Naive B cell (primary cell): ENCODE measurements at places on chromosomes 6 and 20.

GRCh38 chr6:147509891-147510290 is 1.4 kb downstream of the SAMD5 start:
- DNase-seq: no peak
- no peak overlapping the region for H3K4me3 ChIP-seq
- peaks cover 6% of the 10 kb centered on the region for H3K36me3 ChIP-seq
- H3K27ac ChIP-seq: no peak overlapping the region
- peaks cover 55% of the 10 kb centered on the region for H3K27me3 ChIP-seq

DNA sequence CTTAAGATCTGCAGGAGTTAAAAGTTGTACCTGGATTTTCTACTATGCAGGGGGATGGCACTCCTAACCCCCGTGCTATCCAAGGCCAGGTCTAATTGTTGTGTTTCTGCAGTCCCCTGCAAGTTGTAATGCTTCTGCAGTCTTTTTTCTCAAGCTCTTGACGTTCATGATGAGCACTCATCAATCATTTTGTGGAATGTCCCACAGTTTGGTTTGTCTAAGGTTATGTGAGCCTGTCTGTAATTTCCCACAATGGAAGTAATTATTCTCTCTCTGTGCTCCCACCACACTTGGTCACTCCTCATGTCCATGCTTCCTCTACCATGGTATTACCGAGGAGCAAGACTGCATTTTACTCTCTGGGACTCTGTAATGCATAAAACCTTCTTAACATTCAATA is 107.6 kb upstream of the SSTR4 start:
- DNase-seq: no peak
- H3K27me3 ChIP-seq: no peaks in the 10 kb centered on the region
- H3K4me1 ChIP-seq: no peaks in the 10 kb centered on the region

DNA sequence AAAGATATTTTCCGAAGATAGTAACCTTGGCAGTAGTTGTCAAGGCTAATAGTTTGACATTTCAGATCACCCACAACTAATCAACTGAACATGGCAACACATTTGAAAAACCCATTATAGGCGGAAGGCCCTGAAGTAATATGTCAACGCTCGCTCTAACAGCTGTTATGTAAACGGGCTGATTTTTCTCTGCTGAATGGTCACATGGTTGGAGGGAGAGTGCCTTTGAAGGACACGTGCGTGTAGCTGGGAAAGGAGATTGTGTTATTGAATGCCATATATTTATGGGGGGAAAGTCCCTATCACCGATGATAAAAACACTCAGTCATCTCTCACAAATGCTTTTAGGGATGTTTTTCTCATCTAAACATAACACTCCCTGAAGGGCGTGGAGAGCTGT is 160.0 kb upstream of the RALGAPA2 start:
- H3K4me3 ChIP-seq: no peak overlapping the region
- H3K36me3 ChIP-seq: no peaks in the 10 kb centered on the region
- peaks cover 33% of the 10 kb centered on the region for H3K27me3 ChIP-seq
- no peaks in the 10 kb centered on the region for H3K4me1 ChIP-seq

- DNase-seq: no peak
- H3K27ac ChIP-seq: no peak overlapping the region
- H3K27me3 ChIP-seq: no peaks in the 10 kb centered on the region
Observed at GRCh38 chr6:163289447-163289846, 125.1 kb upstream of the QKI start.

GRCh38 chr20:10427060-10427692 is 6.8 kb downstream of the MKKS start:
- peaks cover 33% of the 10 kb centered on the region for H3K4me1 ChIP-seq
- no peaks in the 10 kb centered on the region for H3K27me3 ChIP-seq
- DNase-seq: peak; percentile 23
- H3K36me3 ChIP-seq: peaks cover 5% of the 10 kb centered on the region
- H3K27ac ChIP-seq: peak overlapping the region; percentile 66

- no peak overlapping the region for H3K4me3 ChIP-seq
- no peak for DNase-seq
- peaks cover 55% of the 10 kb centered on the region for H3K36me3 ChIP-seq
- H3K27ac ChIP-seq: no peak overlapping the region
- no peaks in the 10 kb centered on the region for H3K27me3 ChIP-seq
Observed at GRCh38 chr6:70151616-70152015, 151.3 kb downstream of the COL9A1 start.

- DNase-seq: no peak
- H3K4me1 ChIP-seq: peaks cover 38% of the 10 kb centered on the region
- H3K36me3 ChIP-seq: no peaks in the 10 kb centered on the region
- no peak overlapping the region for H3K4me3 ChIP-seq
Observed at GRCh38 chr6:24981386-24981760, 45.6 kb upstream of the RIPOR2 start.

- H3K4me3 ChIP-seq: no peak overlapping the region
- no peak for DNase-seq
- H3K4me1 ChIP-seq: peaks cover 15% of the 10 kb centered on the region
- H3K36me3 ChIP-seq: peaks cover 35% of the 10 kb centered on the region
- H3K27ac ChIP-seq: no peak overlapping the region
Observed at GRCh38 chr6:158472447-158472846, 87.4 kb upstream of the TMEM181 start.

- DNase-seq: no peak
- peaks cover 33% of the 10 kb centered on the region for H3K27me3 ChIP-seq
- H3K36me3 ChIP-seq: no peaks in the 10 kb centered on the region
- no peak overlapping the region for H3K27ac ChIP-seq
- H3K4me3 ChIP-seq: no peak overlapping the region
Observed at GRCh38 chr6:27507041-27507956, 34.4 kb upstream of the ZNF184 start.

DNA sequence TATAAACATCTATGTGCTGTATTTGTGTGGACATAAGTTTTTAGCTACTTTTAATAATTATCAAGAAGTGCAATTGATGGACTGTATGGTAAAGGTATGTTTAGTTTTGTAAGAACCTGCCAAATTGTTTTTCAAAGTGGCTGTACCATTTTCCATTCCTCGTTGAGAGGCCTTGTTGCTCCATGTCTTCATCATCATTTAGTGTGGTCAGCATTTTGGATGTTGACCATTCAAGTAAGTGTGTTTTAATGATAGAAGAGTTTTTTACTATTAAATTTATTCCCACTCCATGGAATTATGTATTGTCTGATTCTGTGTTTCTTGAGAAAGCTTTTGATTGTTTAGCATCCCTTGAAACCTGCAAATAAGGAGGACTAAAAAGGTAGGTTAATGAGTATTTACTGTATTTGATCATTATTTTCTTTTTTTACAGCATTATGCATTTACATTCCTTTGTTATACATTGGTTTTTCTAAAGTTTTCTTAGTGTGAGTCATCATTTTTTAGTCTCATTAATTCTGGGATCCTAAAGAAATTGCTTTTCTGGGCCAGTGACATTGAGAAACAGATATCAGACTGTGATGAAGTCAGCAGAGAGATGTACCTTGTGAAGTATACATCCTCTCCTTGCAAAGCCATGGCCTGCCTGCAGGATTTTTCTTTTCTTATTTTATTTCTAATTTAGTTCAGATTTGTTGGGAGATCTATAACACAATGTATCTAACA is 312.8 kb upstream of the PTCHD4 start:
- DNase-seq: no peak
- H3K4me1 ChIP-seq: no peaks in the 10 kb centered on the region
- H3K27ac ChIP-seq: no peak overlapping the region
- H3K27me3 ChIP-seq: no peaks in the 10 kb centered on the region
- H3K36me3 ChIP-seq: no peaks in the 10 kb centered on the region

DNA sequence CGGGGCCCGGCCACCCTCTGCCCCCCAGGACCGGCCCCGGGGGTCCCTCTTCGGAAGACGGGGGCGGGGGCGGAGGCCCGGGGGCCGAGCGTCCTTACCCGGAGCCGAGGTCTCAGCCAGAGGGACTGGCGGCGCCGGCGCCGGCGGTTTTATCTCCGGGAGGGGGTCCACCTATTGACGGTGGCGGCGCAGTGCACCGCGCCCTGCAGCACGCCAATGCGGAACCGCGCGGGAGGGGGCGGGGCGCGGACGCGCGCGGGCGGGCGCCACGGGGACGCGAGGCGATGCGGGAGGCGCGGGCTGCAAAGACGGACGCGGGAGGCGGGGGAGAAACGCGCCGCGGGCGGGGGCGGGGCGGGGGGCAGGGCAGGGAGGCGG is at the start of gene EEF1A2:
Gene EEF1A2 (minus strand): TSS at position 124 of the 378 bp plus-strand sequence. CDS start 1,320 bp downstream, outside the sequence.
- peak within 1 kb of the TSS; percentile 53 for H3K4me3 ChIP-seq
- peaks cover 6% of the 10 kb centered on the region for H3K4me1 ChIP-seq
- no peaks in the 10 kb centered on the region for H3K36me3 ChIP-seq
- no peaks in the 10 kb centered on the region for H3K27me3 ChIP-seq

DNA sequence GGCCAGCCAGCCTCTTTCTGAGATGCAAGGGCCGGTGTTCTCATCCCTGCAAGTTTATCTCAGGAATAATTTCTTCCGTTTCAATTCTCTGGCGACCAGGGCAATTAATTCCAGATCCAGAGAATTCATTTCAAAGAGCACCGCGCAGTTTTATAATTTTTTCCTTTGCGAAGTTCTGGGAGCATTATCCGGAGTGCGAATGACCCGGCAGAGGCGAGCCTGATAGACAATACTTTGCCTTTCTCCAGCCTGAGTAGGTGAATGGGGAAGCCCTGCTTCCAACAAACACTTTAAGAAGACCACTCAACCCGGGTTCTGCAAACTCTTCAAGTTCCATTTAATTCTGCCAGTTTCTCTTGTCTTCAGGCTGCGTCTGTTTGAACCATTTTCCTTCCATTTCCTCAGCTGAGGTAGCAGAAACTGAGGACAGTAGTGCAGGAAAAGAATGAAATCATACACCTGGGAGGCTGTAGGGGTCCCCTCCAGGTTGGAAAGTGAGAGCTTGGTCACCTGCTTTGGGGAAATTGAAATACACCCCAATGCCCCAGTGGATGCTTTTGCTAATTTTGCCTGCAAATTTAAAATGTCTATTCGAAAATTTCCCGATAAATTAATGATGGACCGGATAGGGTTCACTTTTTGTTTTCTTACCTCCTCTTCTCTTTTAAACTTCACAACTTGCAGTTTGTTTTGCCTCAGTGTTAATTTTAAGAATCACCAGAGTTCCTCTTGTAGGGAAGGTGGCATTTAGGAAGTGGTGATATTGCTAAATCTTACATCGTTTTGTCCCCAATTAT is 1.1 kb downstream of the VGLL2 start:
- H3K27ac ChIP-seq: no peak overlapping the region
- DNase-seq: no peak
- peaks cover 7% of the 10 kb centered on the region for H3K36me3 ChIP-seq

- H3K27me3 ChIP-seq: peaks cover 13% of the 10 kb centered on the region
- H3K4me3 ChIP-seq: no peak overlapping the region
- no peaks in the 10 kb centered on the region for H3K4me1 ChIP-seq
- H3K27ac ChIP-seq: no peak overlapping the region
- peak; percentile 17 for DNase-seq
Observed at GRCh38 chr20:41734506-41734945, 116.3 kb upstream of the CHD6 start.

DNA sequence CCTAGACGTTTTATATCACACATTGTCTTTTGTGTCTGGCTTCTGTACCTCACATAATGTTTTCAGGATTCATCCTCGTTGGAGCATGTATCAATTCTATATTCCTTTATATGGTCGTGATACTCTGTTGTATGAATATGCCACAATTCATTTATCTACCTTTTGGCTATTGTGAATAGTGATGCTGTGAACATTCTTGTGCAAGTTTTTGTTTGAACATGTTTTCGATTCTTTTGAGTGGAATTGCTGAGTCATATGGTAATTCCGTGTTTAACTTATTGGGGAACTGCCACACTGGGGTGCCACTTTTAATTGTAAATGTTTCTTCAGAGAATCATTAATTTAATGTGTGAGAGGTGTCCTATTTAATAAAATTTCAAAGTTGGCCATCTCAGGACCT is 101.2 kb downstream of the SLC35B3 start:
- H3K4me1 ChIP-seq: no peaks in the 10 kb centered on the region
- peaks cover 4% of the 10 kb centered on the region for H3K27me3 ChIP-seq
- H3K36me3 ChIP-seq: no peaks in the 10 kb centered on the region
- H3K27ac ChIP-seq: no peak overlapping the region
- DNase-seq: no peak
- no peak overlapping the region for H3K4me3 ChIP-seq
